Activated T-cell treated with anti-CD3 and anti-CD28 coated beads, Interleukin-2, amount 50 U/mL, for 48 hours (primary cell): ENCODE measurements at places on chromosomes 16 and 17.
A peak's percentile ranks its signal among the peaks of the same experiment; 100 is the strongest.

GRCh38 chr17:676060-676700, 38.5 kb downstream of the VPS53 start:
- no peak for DNase-seq

GRCh38 chr17:40937384-40937819, at the start of gene KRT23:
KRT23 (minus strand) TSS chr17:40937646; CDS start chr17:40936603, 1,043 bp downstream.
- no peak for DNase-seq

DNA sequence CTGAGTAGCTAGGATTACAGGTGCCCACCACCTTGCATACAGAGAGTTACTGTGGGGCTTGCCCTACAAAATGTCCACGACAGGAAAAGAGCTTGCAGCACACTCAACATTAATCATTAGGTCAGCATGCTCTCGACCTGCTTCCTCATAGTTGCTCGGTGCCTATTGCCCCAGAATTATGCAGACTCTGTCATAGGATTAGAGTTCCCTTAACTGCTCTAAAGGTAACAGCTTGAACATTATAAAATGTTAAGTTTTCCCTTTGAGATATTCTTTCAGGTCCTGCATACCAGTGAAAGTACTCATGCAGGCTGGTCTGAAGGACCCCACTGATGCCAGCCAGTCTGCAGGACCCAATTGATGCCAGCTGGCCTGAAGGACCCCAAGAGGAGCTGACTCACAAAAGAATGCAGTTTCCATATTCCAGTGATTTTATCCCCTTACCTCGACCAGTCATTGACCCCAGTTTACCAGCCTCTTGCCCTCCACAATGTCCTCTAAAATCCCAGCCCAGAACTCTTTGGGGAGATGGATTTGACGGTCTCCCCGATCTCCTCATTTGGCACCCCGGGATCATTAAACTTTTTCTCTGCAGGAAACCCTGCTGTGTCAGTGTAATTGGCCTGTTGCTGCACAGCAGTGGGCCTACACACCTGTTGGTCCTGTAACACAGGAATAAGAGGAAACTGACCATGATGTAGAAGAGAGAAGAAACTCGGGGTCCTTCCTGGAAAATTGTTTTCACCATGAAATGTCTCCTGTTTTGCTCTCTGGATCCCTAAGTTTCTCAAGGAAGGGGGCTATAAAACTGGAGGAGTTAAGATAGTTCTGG, 10.6 kb downstream of the ICAM2 start:
- DNase-seq, result peak; percentile 14

GRCh38 chr17:80839511-80839941, 152.1 kb upstream of the CHMP6 start:
- DNase-seq, result no peak

GRCh38 chr16:82824408-82824807, 197.6 kb downstream of the CDH13 start:
- no peak for DNase-seq

GRCh38 chr17:77164483-77165091, 23.8 kb downstream of the SEC14L1 start:
- DNase-seq, result no peak

GRCh38 chr17:62663304-62663703, 35.8 kb downstream of the MRC2 start:
- DNase-seq, result no peak

GRCh38 chr16:593807-594206, 3.9 kb downstream of the RAB40C start:
- no peak for DNase-seq

- DNase-seq, result no peak
Measured at GRCh38 chr16:9438991-9439390, 347.5 kb downstream of the HAPSTR1 start.

- no peak for DNase-seq
Measured at GRCh38 chr16:60748366-60748765, 1287.9 kb downstream of the CDH8 start.

DNA sequence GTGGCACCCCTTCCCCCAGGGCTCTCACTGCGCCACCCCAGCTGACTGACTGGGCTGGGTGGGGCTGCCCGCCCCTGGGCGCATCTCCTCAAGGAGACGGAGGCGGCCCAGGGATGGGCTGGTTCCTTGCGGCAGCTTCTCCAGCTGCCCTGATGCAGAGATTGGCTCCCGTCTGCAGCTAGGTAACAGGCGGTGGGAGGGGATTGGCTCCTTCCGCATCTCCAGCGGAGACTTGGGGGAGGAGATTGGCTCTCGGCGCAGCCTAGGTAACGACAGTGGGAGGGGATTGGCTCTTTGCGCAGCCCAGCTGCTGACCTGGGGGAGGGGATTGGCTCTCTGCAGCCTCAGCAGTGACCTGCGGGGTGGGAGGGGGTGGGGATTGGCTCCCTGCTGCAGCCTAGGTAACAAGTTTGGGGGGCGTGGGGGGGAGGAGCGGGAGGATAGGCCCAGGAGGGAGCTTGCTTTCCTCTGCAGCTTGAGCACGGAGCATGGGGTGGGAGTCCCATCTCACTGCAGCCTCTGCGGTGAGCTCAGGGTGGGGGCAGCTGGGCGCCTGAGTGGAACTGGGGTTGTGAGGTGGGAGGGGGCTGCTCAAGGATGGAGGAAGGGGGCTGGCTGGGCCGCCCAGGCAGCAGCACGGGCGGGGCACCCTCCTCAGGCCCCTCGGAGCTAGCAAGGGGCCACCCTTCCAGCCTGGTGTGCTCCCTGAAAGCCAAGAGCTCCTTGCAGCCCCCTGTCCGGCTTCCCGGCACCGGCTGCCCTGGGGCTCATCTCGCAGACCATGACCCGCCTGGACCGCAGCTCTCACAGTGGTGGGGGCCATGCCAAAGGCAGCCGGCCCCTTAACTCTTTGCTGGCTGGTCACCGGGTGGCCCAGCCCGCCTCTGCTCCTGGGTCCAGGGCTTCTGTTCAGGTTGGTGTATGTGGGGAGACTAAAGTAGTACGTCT, 6.4 kb downstream of the NFE2L1 start:
- no peak for DNase-seq

- DNase-seq, result no peak
Measured at GRCh38 chr17:74768069-74768762, 7.9 kb downstream of the NAT9 start.

DNA sequence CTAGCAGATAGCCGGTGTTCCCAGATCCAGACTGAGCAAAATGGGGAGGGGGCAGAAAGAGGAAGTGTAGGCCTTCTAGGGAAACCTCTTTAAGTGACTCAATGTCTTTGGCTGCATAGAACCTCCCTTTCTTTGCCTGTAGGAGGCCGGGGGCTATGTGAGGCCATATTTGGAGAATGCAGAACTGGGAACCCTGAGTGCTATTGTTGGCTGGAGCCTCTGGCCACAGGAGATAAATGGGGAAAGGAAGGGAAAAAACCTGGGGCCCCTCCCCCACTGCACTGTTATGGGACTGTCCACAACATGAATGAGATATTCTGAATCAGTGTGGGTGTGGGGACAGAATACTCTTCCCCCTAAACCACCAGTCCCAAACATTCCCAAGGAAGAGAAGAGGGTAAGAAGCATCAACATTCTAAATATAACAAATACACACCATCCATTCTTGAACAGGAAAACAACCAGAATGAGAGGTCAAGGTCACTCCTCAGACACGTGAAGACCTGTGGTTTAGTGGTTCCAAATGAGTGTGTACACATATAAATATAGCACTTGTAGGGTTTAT, 2.4 kb downstream of the VPS25 start:
- no peak for DNase-seq

- DNase-seq, result no peak
Measured at GRCh38 chr16:20308801-20309590, 18.3 kb downstream of the GP2 start.
